ENCODE measurements at places on chromosomes 2 and 18. TPM values are rescaled to one million over a fixed set of nuclear protein-coding genes. Genes with fewer than 3 reads are reported as not detected.

DNA sequence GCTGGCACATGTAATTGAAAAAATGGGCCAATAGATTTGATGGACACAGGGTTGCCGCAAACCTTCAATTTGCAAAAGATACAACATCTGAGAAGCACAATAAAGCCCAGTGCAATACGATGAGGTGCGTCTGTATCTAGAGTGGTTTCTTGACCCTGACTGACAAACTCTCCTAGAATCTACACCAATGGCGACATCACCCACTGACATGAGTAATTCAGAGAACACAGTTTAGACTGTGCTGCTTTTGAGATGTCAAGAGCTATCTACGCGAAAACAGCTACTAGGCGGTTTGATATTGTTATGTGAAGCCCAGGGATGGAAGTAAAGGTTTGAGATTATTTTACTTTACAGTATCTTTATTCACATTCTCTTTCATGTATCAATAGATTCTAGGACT is 104.9 kb downstream of the EIPR1 start:
- DNase-seq, result no peak

GRCh38 chr18:26685438-26686157 is 137.2 kb upstream of the KCTD1 start:
- DNase-seq, result no peak

GRCh38 chr2:235570256-235570655 is 76.4 kb downstream of the AGAP1 start:
- no peak for DNase-seq

GRCh38 chr2:213057977-213058376 is 93.4 kb downstream of the IKZF2 start:
- no peak for DNase-seq

DNA sequence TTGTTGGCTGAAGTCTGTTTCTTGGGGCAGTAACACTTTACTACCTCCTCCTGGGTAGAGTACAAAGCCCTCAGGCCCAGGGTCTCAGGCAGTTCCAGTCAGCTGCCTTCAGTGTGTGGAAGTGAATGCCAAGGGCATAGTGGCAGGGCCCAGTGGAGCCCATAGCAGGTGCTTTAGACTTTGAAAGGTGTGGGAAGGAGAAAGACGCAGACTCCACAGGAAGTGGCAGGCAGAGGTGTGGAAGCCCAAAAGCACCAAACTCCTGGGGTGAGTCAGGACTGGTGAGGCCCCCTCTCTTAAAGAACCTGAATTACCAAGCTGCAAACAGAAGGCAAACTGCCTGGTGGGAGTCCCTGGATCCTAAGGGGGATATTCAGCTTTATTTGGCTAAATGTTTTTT is 45.3 kb downstream of the ADAM23 start:
- no peak for DNase-seq

KIF1A gene
- 1.2 TPM for total RNA-seq

CAD gene
- 31.1 TPM for total RNA-seq

BUB1 gene
- 0.72 TPM for total RNA-seq

GRCh38 chr18:35933982-35934381 is 38.5 kb upstream of the RMP24 start:
- DNase-seq, result no peak

FOXD4L1 gene
- total RNA-seq, result not detected

DNA sequence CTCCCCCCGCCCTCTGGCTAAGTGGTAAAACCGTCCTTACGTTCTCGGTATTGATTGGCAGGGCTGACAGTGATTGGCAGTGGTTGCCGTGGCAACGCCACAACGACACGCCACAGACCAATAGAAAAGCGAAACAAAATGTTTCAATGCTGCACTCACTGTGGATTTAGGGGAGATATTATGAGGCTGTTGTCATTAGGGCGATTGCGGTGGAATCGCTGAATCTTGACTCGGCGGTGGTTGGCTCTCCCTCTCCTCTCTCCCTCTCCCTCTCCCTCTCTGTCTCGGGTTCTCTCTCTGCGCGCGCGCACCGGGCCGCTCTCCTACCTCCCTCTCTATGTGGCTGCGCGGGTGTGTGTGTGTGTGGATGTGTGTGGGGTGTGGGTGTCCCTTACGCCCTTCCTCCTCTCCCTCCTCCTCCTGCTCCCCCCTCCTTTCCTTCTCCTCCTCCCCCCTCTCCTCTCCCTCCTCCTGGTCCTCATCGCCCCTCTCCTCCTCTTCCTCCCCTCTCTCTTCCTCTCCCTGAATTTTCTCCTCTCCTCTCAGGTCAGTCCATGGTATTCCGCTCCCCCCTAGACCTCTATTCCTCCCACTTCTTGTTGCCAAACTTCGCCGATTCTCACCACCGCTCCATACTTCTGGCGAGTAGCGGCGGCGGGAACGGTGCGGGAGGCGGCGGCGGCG is at the start of gene SIX3:
Gene SIX3, plus strand, starts transcription at position 152 of the 684 bp plus-strand sequence. Its CDS starts 403 bp downstream, at position 555.
- no peak for DNase-seq

DES gene
- 184 TPM for total RNA-seq

DNA sequence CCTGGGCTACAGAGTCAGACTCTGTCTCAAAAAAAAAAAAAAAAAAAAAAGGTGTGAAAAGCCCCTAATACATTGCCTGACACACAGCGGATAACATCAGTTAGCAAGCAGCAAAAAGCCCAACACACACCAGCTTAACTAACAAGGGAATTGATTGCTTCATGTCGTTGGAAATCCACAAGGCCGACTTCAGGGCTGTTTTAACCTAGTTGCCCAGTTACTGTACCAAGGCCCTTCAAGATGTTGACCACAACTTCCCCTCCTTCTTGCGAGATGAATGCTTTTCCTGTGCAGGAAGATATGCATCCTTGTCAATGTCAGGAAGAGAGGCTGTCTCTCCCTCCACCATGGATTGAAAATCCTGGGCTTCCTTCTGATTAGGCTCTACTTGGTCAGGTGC is 202.9 kb downstream of the MIB1 start:
- DNase-seq, result no peak

- no peak for DNase-seq
Measured at GRCh38 chr2:180934911-180935310, 45.5 kb upstream of the UBE2E3 start.

ANO7 gene
- 0.92 TPM for total RNA-seq

GRCh38 chr18:74248189-74248588 is 43.6 kb downstream of the CYB5A start:
- no peak for DNase-seq

GRCh38 chr2:230441227-230441897 is 25.4 kb downstream of the SP100 start:
- DNase-seq, result no peak

DNA sequence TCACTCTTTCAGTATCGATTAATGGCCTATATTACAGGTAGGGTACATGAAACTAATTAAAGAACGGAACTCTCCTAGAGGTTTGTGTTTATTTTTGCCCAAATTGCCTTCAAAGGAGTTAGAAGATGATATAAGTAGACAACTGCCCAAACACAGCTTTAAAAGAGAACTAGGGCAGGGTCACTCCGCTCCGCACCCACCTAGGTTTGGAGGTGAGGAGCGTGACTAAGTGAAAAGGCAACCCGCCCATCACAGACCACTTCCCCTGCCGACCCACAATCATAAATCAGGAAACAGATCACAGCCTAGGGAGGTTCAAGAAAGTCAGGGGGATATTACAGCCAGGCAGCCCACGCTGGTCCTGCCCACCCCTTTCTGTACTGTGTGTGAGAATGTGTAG is 166.7 kb downstream of the C1D start:
- DNase-seq, result no peak

GRCh38 chr2:2763351-2764000 is 432.4 kb upstream of the MYT1L start:
- DNase-seq, result no peak
